ENCODE measurements at places on chromosomes 6 and 20. TPM values are rescaled to one million over a fixed set of nuclear protein-coding genes. Genes with fewer than 3 reads are reported as not detected.
A peak's percentile ranks its signal among the peaks of the same experiment; 100 is the strongest.

GRCh38 chr20:1890469-1891262 lies 4.5 kb upstream of the SIRPA start:
- H3K4me1 ChIP-seq, result no peaks in the 10 kb centered on the region
- no peak for DNase-seq
- H3K4me3 ChIP-seq, result no peak overlapping the region
- H3K27me3 ChIP-seq, result peaks cover 27% of the 10 kb centered on the region
- no peak overlapping the region for H3K27ac ChIP-seq
- no peaks in the 10 kb centered on the region for H3K36me3 ChIP-seq

- H3K27ac ChIP-seq, result no peak overlapping the region
- DNase-seq, result no peak
- no peak overlapping the region for H3K4me3 ChIP-seq
- no peaks in the 10 kb centered on the region for H3K27me3 ChIP-seq
Observed at GRCh38 chr20:57829805-57830514, 120.1 kb upstream of the PMEPA1 start.

GRCh38 chr6:10310826-10311225 lies 104.0 kb downstream of the TFAP2A start:
- no peaks in the 10 kb centered on the region for H3K27me3 ChIP-seq
- H3K36me3 ChIP-seq, result no peaks in the 10 kb centered on the region
- no peak overlapping the region for H3K4me3 ChIP-seq
- H3K4me1 ChIP-seq, result no peaks in the 10 kb centered on the region
- no peak overlapping the region for H3K27ac ChIP-seq

DNA sequence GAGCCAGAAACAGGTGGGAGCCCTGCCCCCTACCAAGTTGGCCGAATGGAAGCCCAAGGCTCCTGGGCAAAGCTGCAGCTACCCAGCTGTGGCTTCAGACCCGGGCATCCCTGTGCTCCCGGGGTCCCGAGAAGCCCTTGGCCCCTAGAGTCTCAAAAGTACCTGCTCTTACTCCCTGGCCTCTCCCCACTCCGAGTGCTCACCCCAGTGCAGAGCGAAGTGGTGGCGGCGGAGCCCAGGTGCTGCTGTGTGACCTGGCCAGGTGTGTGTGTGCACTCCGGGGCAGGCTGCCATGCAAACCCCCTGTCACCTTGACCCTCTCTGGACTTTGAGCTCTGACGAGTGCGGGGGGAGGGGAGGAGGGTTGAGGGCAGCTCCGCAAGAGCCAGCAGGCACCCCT lies 493.8 kb upstream of the MANEA start:
- DNase-seq, result no peak
- H3K4me3 ChIP-seq, result no peak overlapping the region
- no peaks in the 10 kb centered on the region for H3K27me3 ChIP-seq
- H3K36me3 ChIP-seq, result no peaks in the 10 kb centered on the region
- no peak overlapping the region for H3K27ac ChIP-seq

DNA sequence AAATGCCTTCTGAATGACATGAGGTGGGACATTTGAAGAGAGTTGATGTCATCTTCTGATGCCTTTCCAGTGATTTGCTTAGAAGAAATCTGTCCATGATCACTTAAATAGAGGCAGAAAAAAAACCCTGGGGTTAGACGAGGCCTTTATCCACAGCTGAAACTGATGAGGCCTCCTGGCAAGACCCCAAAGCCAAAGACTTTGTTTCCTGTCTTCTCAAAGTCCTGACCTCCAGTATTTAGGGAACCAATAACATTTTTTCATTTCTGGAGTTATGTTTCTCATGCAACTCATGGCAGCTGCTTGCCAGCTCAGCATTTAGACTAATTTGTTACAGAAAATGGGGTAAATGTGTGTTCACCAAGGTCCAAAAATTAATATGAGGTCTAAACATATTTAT lies 248.0 kb upstream of the PRDM1 start:
- no peak for DNase-seq
- H3K27me3 ChIP-seq, result no peaks in the 10 kb centered on the region
- no peak overlapping the region for H3K4me3 ChIP-seq

GRCh38 chr20:50701041-50701963 lies 10.0 kb upstream of the RIPOR3 start:
- no peak overlapping the region for H3K4me3 ChIP-seq
- H3K27ac ChIP-seq, result no peak overlapping the region
- H3K36me3 ChIP-seq, result no peaks in the 10 kb centered on the region
- DNase-seq, result no peak

DNA sequence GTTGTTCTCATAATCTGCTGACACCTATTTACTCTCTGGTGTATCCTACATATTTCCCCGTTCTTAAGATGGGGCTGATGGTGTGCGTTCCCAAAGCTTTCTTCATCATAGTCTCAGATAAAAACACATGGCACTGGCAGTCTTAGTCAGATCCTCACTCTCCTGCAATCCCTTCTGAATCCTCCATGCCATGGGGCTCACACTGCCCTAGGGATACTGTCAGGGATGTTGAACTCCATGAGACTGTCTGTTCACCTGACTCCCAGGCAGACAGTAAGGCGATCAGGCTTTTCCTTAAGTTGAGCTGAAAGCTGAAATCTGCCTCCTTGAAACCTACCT lies 76.0 kb downstream of the SLX4IP start:
- no peak overlapping the region for H3K4me3 ChIP-seq
- H3K36me3 ChIP-seq, result peaks cover 3% of the 10 kb centered on the region
- peaks cover 24% of the 10 kb centered on the region for H3K4me1 ChIP-seq

- peak overlapping the region; percentile 92 for H3K4me3 ChIP-seq
- no peak for DNase-seq
- H3K27me3 ChIP-seq, result no peaks in the 10 kb centered on the region
- peaks cover 15% of the 10 kb centered on the region for H3K36me3 ChIP-seq
Observed at GRCh38 chr20:44208165-44208564, 2.4 kb downstream of the OSER1 start.

DNA sequence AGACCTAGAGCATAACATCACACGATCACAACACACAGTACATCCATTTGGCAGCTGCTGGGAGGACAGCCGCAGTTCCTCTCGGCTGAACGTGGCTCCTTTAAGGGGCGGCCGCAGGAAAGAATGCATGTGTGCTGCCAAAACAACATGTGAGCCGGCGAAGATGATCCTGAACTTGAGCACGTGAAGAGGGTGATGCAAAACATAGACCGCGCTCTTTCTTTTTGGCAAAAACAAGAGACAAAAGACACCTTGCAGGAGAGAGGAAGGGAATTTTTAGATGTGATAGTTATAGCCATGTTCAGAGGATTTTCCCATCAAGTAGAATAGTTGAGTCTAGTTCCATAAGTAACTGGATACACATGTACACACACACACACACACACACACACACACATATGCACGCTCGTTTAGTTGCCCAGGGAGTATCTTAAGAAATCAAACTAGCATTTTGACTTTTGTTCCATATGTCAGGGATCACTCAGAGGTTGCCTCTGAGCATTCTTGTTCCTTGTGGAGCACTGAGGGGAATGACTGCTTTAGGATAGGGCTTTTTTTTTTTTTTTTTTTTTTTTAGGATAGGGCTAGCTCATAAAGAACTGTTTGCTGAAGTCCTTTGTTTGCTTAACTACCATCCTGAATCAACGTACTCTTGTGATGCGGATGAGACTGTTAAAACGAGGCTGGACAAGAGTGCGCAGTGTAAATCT lies 21.7 kb upstream of the RANBP9 start:
- H3K27me3 ChIP-seq, result peaks cover 5% of the 10 kb centered on the region
- no peak for DNase-seq
- H3K4me3 ChIP-seq, result no peak overlapping the region
- H3K27ac ChIP-seq, result no peak overlapping the region
- no peaks in the 10 kb centered on the region for H3K36me3 ChIP-seq
- H3K4me1 ChIP-seq, result peaks cover 10% of the 10 kb centered on the region

GRCh38 chr20:38602185-38602581 lies 574 bp downstream of the ARHGAP40 start:
- peaks cover 10% of the 10 kb centered on the region for H3K4me1 ChIP-seq
- no peak overlapping the region for H3K4me3 ChIP-seq
- DNase-seq, result no peak
- no peaks in the 10 kb centered on the region for H3K36me3 ChIP-seq

GRCh38 chr6:162700966-162701365 lies 26.6 kb downstream of the PRKN start:
- no peak for DNase-seq
- H3K27ac ChIP-seq, result no peak overlapping the region
- no peaks in the 10 kb centered on the region for H3K4me1 ChIP-seq
- no peaks in the 10 kb centered on the region for H3K27me3 ChIP-seq
- H3K36me3 ChIP-seq, result no peaks in the 10 kb centered on the region

DNA sequence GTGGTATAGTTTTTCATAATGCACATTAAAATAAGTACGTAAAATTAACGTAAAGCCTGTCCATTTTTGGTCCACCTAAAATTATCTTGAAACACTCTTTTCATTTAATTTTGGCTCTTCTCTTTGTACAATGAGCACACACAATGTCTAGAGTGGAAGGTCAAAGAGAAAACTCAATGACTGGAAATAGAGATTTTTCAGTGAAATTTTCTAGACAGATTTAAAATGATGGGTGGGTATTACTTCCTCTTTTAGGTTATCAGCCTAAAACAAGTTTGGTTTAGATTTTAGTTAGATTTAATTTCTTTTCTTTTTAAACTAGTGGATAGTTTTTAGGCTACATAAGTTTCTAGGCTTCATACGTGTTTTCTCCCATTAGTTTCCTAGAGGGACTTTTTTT lies 24.9 kb downstream of the DSE start:
- H3K27me3 ChIP-seq, result no peaks in the 10 kb centered on the region
- peaks cover 20% of the 10 kb centered on the region for H3K4me1 ChIP-seq
- no peak overlapping the region for H3K27ac ChIP-seq

- peak; percentile 91 for DNase-seq
- peak overlapping the region; percentile 90 for H3K4me3 ChIP-seq
- no peaks in the 10 kb centered on the region for H3K27me3 ChIP-seq
- peaks cover 22% of the 10 kb centered on the region for H3K36me3 ChIP-seq
Observed at GRCh38 chr6:29926413-29927274, 15.7 kb upstream of the HLA-A start.

- DNase-seq, result no peak
- H3K27ac ChIP-seq, result no peak overlapping the region
- no peaks in the 10 kb centered on the region for H3K4me1 ChIP-seq
- peaks cover 3% of the 10 kb centered on the region for H3K27me3 ChIP-seq
- no peak overlapping the region for H3K4me3 ChIP-seq
Observed at GRCh38 chr6:150220634-150221551, 78.0 kb downstream of the PPP1R14C start.

GRCh38 chr6:151682251-151682650 lies 125.2 kb upstream of the ESR1 start:
- peaks cover 18% of the 10 kb centered on the region for H3K4me1 ChIP-seq
- peaks cover 8% of the 10 kb centered on the region for H3K27me3 ChIP-seq
- no peak for DNase-seq
- H3K27ac ChIP-seq, result no peak overlapping the region

DNA sequence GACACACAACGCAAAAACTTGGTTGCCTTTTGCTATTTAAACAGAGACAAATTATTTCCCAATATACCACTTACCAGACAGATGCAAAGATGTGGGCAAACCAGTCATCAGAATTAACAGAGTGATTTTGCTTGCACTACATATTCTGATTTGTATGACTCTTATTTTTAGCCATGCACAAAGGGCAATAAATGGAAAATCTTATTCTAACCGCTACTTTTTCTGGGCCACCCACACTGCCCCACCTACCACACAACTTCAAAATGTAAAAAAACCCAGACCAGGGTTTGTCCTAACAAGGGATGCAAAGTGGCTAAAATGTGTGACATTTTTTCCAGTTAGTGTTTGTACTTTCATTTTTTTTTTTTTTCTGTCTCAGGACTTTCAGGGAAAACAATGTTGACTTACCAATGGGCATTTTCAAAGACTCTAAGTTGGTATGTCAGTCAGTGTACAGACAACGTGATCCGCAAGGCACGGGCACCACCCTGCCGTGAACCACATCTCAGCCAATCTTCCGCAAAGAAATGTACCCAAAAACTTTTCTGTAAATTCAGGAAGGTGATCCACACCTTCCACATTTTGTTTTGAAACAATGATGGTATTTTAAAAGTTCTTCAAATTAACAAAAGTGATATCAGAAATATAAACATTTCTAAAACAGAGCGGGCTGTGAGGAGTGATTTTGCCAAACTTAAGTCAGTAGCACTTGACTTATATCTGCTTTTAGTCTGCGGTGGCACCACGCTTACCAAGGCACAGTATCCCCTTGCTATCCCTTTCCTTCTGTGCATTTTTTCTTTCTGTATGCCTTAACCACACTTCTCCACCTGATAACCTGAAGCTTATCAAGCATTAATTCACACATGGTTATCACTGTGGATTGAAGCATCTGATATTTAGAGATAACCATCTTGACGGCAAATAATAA lies 185.6 kb downstream of the GJA10 start:
- H3K27me3 ChIP-seq, result no peaks in the 10 kb centered on the region
- peak overlapping the region; percentile 99 for H3K27ac ChIP-seq
- H3K36me3 ChIP-seq, result peaks cover 60% of the 10 kb centered on the region
- H3K4me3 ChIP-seq, result peak overlapping the region; percentile 96

- H3K4me3 ChIP-seq, result no peak overlapping the region
- H3K27me3 ChIP-seq, result peaks cover 18% of the 10 kb centered on the region
- H3K27ac ChIP-seq, result no peak overlapping the region
Observed at GRCh38 chr20:4297127-4297826, 281.9 kb upstream of the RNF24 start.

GRCh38 chr6:77445214-77445613 lies 18.1 kb downstream of the HTR1B start:
- no peaks in the 10 kb centered on the region for H3K36me3 ChIP-seq
- H3K27ac ChIP-seq, result no peak overlapping the region
- H3K27me3 ChIP-seq, result no peaks in the 10 kb centered on the region
- H3K4me3 ChIP-seq, result no peak overlapping the region
- no peak for DNase-seq

DNA sequence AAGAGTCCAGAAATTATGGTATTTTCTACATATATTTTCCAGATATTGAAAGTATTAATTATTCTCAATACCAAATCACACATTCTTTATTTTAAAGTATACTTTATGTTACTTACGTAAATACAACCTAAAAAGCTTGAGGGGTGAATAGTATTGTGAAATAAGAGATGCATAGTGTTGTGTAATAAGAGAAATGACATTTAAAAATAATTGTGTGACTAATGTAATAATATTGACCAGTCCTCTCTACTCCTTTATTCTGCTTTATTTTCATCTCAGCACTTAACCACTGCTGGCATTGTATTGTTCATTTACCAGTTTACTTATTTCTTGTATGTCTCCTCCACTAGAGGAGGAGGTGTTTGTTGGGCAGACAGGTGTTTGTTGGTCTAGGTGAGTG lies 135.6 kb downstream of the EYA4 start:
- H3K36me3 ChIP-seq, result no peaks in the 10 kb centered on the region
- no peaks in the 10 kb centered on the region for H3K4me1 ChIP-seq
- no peak for DNase-seq
- H3K4me3 ChIP-seq, result no peak overlapping the region

C2 gene
- total RNA-seq, result 1.4 TPM

ADGRF1 gene
- total RNA-seq, result not detected

MCHR2 gene
- not detected for total RNA-seq

BEND3 gene
- 6.3 TPM for total RNA-seq

PHACTR1 gene
- not detected for total RNA-seq

PTCHD4 gene
- total RNA-seq, result not detected

FAM217B gene
- 17.6 TPM for total RNA-seq

SSTR4 gene
- not detected for total RNA-seq

ULBP2 gene
- total RNA-seq, result 0.38 TPM

C6orf136 gene
- total RNA-seq, result 40.1 TPM

VPS52 gene
- 34.3 TPM for total RNA-seq

Data from activated CD8-positive, alpha-beta T cell treated with anti-CD3 and anti-CD28 coated beads for 36 hours (primary cell).